ENCODE measurements at places on chromosomes 5 and 9.

GRCh38 chr5:72376381-72376780 is 56.2 kb downstream of the PTCD2 start:
- DNase-seq: no peak

- DNase-seq: no peak
These were observed 1.4 kb downstream of the PDE4D start for GRCh38 chr5:59891962-59892643.

DNA sequence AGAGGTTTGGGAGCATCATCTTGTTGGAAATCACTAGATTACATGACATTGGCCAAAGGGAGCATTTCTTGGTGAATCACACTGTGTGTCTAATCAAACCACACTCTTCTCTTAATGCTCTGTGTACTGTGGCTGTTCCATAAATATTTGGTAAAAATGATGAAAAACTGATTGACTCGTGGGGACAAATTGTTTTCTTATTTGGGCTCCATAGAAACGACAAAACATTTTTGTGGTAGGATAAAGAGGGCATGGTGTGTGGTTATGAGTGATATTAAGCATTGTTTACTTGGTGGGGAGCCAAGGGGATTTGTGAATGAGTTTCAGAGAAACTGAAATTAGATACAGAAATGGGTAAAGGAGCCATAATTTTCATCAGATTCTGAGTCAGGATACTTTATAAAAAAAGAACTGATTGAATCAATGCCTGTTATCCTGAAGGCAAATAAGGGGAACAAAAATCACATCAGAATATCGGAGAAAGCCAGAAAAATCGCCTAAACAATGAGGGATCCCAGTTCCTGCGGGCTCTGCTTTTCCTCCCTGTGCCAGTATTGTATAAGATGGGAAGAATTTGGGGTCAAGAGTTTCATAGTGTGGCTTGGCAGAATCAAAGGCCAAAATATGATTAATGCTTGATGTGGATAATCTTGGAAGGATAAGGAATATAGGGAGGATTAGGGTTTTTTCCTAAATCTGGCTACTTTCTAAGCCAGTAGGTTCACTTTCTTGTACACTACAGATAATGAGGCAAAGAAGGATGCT is 33.3 kb downstream of the FBXL7 start:
- no peak for DNase-seq

DNA sequence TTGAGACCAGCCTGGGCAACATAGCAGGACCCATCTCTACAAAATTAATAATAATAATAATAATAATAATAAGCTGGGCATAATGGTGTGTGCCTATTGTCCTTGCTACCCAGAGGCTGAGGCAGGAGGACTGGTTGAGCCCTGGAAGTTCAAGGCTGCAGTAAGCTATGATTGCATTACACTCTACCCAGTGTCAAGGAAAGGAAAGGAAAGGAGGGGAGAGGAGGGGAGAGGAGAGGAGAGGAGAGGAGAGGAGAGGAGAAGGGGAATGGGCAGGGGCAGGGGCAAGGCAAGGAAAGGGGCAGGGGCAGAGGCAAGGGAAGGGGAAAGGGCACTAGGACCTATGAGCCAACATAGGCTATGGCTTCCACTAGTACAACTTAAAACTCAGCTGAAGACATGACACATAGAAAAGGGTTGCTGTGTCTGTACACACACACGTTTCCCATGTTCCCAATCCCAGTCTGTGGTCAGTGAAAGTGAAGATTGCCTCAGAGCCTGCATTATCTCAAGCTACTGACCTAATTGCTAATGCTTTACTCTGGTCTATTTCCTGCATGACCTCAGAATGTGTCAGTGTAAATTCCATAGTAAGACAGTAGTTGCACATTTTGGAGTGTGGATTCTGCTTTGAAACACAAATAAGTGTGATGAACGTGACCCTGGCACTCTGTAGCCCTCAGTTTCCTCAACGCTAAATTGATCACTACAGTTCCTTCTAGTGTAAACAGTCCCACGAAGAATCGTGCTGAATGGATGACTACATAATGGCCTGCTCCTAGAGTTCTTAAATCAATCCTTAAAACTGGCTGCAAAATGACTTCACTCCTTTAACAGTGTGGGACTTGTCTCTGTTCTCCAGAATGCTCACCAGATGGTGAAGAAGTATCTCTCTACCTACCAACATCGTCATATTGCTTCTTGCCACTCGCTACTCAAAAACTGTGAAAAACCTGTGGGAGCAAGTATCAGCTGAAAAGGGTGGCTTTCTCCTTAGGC is 497.0 kb downstream of the RAB3C start:
- no peak for DNase-seq

DNA sequence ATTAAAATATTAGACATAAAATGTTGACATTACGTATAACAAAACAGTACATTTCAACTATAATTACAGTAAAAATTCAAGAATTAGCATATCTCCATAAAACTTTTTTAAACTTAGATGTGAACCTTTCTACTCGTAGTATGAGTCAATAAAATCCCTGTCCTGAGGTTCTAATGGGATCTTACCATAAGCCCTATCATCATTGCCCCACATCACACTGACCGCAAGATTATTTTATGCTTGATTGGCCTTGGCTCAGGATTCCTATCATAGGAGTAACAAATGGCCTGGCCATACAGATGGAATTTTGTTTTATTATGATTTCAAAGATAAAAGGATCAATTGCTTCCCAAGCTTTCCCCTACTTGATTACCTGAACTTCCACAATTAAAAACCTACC is 238.3 kb downstream of the MEF2C start:
- no peak for DNase-seq

DNA sequence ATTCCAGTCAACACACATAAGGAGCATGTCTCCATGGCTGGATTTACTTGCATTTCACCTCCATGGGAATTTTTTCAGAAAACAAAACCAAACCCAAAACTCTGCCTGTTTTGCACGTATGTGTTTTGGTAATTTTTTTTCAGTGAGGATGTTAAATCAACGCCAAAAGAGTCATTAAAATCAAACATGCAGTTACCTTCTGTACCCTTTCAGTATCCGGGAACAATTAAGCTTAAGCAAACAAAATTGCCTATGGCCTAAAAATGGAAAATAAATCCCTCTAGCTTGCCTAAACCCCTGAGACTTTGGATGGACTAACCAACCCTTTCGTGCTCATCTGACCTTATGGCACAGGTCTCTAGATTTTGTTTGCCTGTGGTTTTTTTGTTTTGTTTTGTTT is 209.2 kb upstream of the KLF4 start:
- DNase-seq: no peak

GRCh38 chr9:120306561-120306960 is 273.4 kb downstream of the CDK5RAP2 start:
- DNase-seq: no peak

- no peak for DNase-seq
These were observed 44.8 kb upstream of the C9orf72 start for GRCh38 chr9:27618066-27618465.

GRCh38 chr5:112529525-112529924 is 110.4 kb upstream of the EPB41L4A start:
- no peak for DNase-seq

DNA sequence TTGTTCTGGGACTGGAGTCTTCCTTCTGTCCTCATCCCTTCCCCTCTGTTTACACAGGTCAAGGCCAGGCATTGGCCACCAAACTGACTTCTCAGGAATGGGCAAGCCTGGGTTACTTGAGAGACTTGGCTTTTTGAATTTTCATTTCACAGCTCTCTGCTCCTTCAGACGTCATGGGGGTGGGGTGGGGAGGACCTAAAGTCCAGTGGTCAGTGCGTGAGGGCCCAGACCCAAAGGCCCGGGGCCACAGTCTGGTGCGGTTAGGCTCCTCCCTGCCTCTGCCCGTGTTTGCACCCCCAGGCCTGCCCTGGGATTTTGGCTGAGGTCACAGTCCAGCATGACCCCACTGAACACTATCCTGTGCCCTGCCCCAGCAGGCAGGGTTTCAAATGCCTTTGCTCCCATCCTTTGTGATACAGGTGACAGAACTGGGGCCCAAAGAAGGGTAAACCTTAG is 4.1 kb upstream of the CXXC5 start:
- DNase-seq: no peak

GRCh38 chr5:171999877-172000276 is 6.6 kb downstream of the FBXW11 start:
- no peak for DNase-seq

DNA sequence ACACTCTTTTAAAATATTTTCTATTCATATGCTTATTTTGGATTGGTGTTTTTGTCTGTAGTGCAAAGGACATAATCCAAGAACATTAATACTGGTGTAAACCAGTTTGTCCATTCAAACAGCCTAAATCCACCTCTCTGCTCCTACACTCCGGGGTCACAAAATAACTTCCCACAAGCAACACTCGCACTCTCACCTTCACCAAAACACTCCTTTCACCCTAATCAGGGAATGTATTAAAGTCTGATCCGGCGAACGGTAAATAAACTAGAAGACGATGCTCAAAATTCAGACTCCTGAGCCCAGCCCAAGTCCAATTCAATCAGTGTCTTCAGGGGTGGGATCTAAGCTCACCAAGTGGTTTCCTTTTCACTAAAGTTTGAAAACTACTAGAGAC is 649 bp downstream of the AP3B1 start:
- no peak for DNase-seq

All from natural killer cell treated with Interleukin-12 subunit alpha and Interleukin-12 subunit beta and Interleukin-15 and Interleukin-18, amount 100 ng/mL, for 72 hours (primary cell).